Effector memory CD8-positive, alpha-beta T cell (primary cell): ENCODE measurements at places on chromosomes 12 and 14.
A peak's percentile ranks its signal among the peaks of the same experiment; 100 is the strongest.

DNA sequence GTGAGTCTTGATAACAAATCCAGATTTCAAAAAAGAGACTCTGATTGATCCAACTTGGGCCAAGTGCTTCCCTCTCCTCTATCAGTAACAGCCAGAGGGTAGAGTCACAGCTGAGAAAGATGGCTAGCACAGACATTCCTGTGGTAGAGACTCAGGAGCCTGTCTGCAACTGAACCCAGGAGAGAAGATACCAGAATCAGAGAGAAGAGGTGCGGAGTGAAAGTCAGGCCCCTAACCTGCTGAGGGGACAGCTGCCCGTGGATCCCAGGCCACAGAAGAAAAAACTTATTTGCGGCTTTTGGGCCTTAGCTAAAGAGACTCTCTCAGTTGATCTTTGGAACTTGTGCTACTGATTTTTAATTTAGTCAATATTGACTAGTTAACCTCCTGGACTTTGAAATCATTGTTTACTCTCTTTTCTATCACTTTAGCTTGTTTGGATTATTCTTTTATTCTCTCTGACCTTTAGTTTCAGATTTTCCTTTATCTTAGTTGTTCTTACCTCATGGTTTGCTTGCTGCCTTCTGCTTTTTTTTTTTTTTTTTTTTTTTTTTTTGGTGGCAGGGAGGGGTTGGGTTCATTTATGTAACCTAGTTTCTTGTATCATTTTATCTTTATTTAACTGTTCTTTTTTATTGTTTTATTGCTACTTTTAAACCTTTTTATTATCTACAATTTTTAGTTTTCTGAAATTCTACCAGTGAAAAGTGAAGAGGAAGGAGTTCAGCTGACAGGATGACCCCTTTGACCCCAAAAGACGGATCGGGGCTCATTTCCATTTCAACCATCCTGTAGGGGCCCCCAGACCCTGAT is 154.9 kb upstream of the KRR1 start:
- no peaks in the 10 kb centered on the region for H3K27me3 ChIP-seq
- DNase-seq, result no peak
- H3K4me1 ChIP-seq, result no peaks in the 10 kb centered on the region
- H3K4me3 ChIP-seq, result no peak overlapping the region
- H3K36me3 ChIP-seq, result no peaks in the 10 kb centered on the region

GRCh38 chr12:119374635-119375034 is 40.1 kb downstream of the CCDC60 start:
- peaks cover 13% of the 10 kb centered on the region for H3K27me3 ChIP-seq
- H3K27ac ChIP-seq, result no peak overlapping the region
- H3K4me3 ChIP-seq, result no peak overlapping the region
- H3K4me1 ChIP-seq, result no peaks in the 10 kb centered on the region
- DNase-seq, result no peak
- no peaks in the 10 kb centered on the region for H3K36me3 ChIP-seq

DNA sequence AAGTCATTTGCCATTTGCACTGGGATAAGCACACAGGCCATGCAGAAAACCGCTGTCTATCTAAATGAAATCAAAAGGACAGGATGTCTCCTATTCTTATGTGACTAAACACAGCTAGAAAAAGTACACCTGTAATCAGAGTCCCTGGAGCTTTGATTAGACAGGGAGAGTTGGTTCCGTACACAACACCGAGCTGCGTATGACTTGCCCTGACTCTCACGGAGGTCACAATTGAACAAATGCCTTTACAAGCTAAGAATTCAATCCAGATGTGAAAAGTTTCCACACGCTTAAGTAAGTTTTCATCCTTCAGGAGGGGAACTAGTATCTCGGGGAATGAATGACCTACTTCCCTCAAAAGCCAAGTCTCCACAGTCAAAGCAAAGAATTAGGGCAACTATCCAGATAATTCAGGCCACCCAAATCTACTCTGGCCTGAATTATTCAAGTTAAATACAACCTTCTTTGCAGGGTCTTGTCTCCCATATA is 67.5 kb downstream of the RTN1 start:
- DNase-seq, result no peak
- H3K4me1 ChIP-seq, result no peaks in the 10 kb centered on the region
- H3K27ac ChIP-seq, result no peak overlapping the region
- H3K27me3 ChIP-seq, result no peaks in the 10 kb centered on the region

DNA sequence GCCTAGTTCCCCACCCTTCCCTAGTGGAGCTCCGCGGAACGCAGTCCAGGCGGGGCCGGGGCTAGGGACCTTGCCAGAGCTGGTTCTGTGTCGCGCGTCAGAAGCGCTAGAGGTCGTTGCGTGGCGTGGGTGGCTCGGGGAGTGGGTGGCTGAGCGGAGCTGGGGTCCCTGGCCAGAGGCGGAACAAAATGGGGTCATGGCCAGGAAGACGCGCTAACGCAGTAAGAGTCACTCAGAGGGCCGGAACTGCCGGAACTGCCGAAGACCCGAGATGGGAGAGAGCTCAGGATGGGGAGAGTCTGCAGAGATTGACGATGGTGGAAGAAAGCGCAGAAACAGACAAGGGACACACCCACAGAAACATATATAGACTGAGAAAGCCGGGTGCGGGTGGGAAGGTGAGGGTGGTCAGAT is 4.8 kb downstream of the DGKA start:
- no peaks in the 10 kb centered on the region for H3K27me3 ChIP-seq
- H3K27ac ChIP-seq, result peak overlapping the region; percentile 95
- DNase-seq, result no peak
- peak overlapping the region; percentile 69 for H3K4me3 ChIP-seq
- H3K4me1 ChIP-seq, result peaks cover 51% of the 10 kb centered on the region

DNA sequence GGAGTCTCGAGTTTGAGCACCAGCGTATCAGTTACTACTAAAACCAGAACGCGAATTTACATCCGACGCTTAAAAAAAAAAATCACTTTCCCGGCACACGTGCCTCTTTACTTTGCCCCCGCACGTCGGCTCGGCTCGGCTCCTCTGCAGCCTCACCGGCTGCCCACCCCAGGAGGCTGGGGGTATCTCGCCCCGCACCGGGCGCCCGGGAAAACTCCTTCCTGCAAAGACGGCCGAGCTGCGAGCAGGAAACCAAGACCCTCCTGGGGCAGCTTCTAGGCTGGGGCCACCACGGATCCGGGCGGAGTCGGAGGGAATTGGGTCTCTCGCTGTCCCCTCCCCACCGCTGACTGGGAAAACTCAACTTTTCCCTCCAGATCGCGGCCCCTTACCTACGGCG is 610 bp downstream of the VSIG10 start:
- H3K4me3 ChIP-seq, result peak overlapping the region; percentile 79
- no peak overlapping the region for H3K27ac ChIP-seq
- DNase-seq, result no peak
- H3K27me3 ChIP-seq, result peaks cover 25% of the 10 kb centered on the region

DNA sequence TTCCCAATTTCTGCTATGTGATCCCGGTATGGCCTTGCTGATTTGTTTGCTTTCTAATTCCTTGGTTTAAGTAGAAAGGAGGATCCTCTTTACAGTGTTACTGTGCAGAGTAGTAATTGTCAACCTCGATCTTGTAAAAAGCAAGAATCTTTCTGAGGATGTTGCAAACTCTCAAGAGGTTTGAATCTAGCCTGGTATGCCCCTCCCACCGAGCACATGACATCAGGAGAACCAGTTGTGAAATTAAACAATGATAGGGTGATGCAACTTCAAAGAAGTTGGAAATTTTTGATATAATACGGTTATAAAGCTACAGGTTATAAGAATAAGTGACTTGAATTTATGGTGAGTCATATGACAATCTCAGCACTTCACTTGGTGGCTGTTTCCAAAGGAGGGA is 35.0 kb upstream of the FUT8 start:
- no peak overlapping the region for H3K4me3 ChIP-seq
- H3K4me1 ChIP-seq, result peaks cover 3% of the 10 kb centered on the region
- H3K27ac ChIP-seq, result no peak overlapping the region

GRCh38 chr14:65045006-65045405 is 57.3 kb downstream of the MAX start:
- H3K36me3 ChIP-seq, result peaks cover 13% of the 10 kb centered on the region
- H3K4me3 ChIP-seq, result no peak overlapping the region
- H3K4me1 ChIP-seq, result peaks cover 11% of the 10 kb centered on the region

DNA sequence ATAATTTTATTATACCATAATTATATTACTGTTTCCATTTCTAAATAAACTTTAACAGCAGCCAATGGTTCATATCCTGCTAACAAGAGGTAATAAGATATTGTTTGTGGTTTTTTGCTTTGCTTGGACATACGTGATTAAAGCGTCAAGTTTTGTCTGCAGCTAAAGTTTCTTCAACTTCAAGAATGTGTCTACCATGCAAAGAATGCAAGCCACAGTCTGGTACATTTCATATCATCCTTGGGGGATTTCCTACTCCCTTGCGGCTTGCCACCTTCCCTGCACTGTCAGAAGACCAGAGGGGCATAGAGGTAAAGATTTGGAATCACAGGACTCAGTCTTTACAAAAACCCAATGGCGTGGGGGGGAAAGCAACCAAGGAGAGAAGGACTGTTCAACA is 125.2 kb downstream of the MED13L start:
- H3K4me3 ChIP-seq, result no peak overlapping the region
- peaks cover 52% of the 10 kb centered on the region for H3K4me1 ChIP-seq
- H3K27ac ChIP-seq, result no peak overlapping the region
- H3K27me3 ChIP-seq, result no peaks in the 10 kb centered on the region
- H3K36me3 ChIP-seq, result no peaks in the 10 kb centered on the region

- no peaks in the 10 kb centered on the region for H3K27me3 ChIP-seq
- no peak for DNase-seq
- H3K36me3 ChIP-seq, result no peaks in the 10 kb centered on the region
- no peaks in the 10 kb centered on the region for H3K4me1 ChIP-seq
Observed at GRCh38 chr12:40561395-40561966, 130.8 kb upstream of the CNTN1 start.

GRCh38 chr14:74018586-74019407 is at the start of the genes BBOF1 and ENTPD5:
Gene BBOF1 (plus strand): TSS chr14:74019349. CDS start chr14:74019479, 130 bp downstream.
Gene ENTPD5 (minus strand): TSS chr14:74019288. CDS start chr14:73988102, 31,186 bp downstream.
- peak; percentile 82 for DNase-seq
- H3K27me3 ChIP-seq, result no peaks in the 10 kb centered on the region
- H3K4me1 ChIP-seq, result peaks cover 16% of the 10 kb centered on the region
- H3K27ac ChIP-seq, result peak within 1 kb of the TSS; percentile 97
